ENCODE measurements at places on chromosomes 4 and X.

DNA sequence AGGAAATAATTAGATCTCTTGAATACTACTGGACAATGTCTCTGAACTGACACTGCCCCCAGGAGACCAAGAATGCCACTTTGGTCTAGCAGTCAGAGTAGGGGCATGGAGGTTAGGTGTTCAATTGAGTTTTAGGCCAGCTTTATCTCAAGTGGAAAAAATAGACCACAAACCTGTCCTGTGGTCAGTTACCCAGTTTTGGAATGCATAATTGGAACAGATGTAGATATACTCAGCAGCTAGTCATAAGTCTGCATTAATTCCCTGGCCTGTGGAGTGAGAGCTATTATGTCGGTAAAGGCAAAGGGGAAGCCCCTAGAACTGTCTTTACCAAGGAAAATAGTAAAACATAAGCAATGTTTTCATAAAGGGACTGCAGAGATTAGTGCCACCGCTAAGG is 587.7 kb downstream of the GLUD2 start:
- no peak for DNase-seq

- DNase-seq, result no peak
Measured at GRCh38 chrX:39421006-39421405, 619.7 kb downstream of the MID1IP1 start.

DNA sequence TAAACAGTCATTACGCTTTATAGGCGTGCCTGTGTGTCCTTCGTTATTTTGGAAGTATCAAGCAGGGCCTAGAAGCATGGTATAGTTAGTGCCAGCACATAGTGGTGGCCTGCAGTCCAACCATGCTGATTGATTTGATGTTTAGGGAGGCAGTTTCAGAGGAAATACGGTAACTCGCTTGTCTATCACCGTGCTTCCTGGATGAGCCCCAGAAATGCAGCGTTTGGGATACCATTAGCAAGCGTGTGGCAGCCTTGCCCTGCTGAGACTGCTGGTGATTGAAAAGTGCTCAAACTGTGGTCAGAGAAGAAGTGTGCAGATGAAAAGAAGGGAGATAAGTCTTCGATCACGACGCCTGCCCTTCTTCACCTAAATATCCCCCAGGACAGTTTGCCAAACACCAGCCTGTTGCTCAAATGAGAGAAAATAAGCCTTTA is 158.4 kb downstream of the CHIC2 start:
- no peak for DNase-seq

GRCh38 chr4:7861440-7861881 is 78.2 kb downstream of the AFAP1 start:
- DNase-seq, result no peak

- DNase-seq, result no peak
Measured at GRCh38 chr4:184102927-184103326, 114.7 kb downstream of the ENPP6 start.

- no peak for DNase-seq
Measured at GRCh38 chr4:25112995-25113380, 47.3 kb downstream of the SEPSECS start.

DNA sequence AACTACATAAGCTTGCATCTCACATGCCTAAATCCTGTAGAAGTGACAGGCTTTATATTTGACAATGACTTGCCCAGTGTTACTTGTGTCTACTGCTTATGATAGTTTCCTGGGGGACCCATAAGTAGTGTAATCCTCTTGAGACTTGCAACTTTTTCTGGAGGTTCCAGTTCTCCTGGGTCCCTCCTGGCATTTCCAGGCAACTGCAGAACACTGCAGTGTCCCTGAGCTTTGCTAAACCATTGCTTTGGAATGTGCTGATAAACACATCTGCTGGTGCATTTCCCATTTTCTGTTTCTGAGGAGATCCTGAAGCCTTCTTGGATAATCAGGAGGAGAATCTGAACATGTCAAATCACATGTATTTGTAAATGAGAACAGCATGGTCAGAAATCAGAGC is 82.0 kb downstream of the ANOS1 start:
- no peak for DNase-seq

GRCh38 chr4:174332741-174333493 is 49.2 kb downstream of the CEP44 start:
- DNase-seq, result no peak

DNA sequence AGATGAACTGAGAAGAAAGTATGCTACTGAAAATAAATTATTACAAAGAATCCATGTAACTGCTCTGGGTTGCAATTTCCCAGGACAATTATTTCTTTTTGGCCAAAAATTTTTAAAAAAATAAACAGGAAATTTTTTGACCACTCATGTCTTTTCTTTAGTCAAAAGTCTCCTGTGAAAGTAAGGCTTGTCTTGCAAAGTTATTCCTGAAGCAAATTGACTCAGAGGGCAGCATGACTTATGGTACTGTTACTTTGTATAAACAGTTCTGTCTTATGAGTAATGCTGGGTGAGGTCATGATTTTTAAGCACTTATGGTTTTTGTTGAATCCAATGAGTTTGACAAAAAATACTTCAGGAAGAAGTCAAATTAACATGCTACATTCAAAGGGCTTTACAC is 292.8 kb upstream of the ARSJ start:
- DNase-seq, result no peak

GRCh38 chrX:13506574-13506973 is 62.8 kb upstream of the EGFL6 start:
- peak; percentile 12 for DNase-seq

- no peak for DNase-seq
Measured at GRCh38 chr4:172011196-172011595, 198.0 kb downstream of the GALNTL6 start.

DNA sequence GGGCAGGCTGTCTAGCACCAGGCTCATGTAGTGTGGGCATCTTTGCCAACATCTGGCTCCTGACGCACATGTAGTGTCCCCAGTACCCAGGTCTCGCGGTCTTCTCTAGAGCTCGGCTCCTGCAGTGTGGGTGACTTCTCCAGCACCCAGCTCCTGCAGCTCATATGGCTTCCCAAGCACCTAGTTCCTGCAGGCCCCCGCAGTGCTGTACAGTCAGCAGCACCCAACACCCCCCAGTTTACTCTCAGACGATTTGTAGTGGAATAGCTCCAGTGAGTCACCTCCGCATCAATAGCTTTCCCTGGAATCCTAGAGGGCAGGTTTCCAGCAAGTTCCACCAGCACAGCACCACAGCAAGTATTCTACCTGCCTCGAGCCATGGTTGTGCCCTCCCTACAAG is 30.9 kb downstream of the ZNF41 start:
- no peak for DNase-seq

GRCh38 chr4:187301923-187302322 is 578.3 kb upstream of the FAT1 start:
- DNase-seq, result no peak

DNA sequence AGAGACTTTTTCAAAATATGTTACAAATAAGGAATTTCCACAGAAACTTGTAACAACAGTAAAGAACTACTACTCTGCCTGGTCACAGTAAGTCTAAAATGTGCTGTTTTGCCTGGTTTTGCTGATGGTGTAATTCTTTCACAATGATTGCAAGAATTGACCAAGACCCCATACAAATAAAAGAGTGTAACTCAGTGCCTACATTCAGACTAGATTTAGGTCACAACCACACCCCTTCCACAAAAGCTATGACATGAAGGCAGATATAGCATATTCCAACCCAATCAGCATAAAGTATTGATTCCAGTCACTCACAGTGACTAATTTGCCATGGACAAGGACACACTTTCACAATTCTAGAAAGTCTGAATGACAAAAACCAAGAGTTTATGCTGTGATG is 53.7 kb upstream of the TMPRSS11F start:
- DNase-seq, result no peak

GRCh38 chrX:72274526-72274925 is 2.5 kb downstream of the RPS4X start:
- DNase-seq, result no peak

- DNase-seq, result no peak
Measured at GRCh38 chr4:141926406-141926805, 290.0 kb downstream of the IL15 start.

GRCh38 chrX:24480400-24480865 is 15.3 kb downstream of the PDK3 start:
- DNase-seq, result no peak

- DNase-seq, result no peak
Measured at GRCh38 chr4:130028552-130028951, 932.6 kb downstream of the C4orf33 start.

- DNase-seq, result no peak
Measured at GRCh38 chr4:125262079-125262478, 52.7 kb upstream of the FAT4 start.

DNA sequence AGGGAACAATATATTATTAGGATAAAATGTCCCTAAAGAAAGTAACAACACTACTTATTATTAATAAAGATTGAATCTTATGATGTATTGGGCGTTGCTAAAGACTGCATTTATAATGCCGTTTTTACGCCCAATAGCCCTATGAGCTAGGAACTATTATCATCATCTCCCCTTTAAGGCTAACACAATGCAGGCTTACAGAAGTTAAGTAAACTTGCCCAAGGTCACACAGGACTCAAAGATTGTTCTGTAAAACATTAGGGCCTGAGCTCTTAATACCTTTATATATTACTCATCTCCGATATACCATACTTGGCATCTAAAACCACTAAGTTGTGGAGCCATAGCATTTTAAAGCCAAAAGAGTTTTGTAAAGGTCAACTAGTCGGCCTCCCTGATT is 149.5 kb downstream of the FAM13A start:
- DNase-seq, result no peak

DNA sequence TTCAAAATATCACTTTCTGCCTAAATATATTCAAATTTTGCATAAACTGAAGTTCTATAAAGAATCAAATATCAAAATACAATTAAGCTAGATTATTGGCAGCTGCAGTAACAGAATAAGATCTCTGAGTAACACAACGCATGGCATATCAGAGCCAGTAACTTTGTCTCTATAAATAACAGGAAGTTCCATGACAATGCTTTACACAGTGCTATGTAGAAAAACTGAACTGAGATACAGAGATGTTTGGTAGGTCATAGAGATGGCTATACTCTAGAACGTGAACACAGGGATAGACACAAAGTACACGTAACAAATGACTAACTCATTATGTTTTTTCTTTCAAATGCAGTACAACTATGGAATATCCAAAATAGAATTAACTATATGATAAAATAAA is 18.2 kb downstream of the UBE2D3 start:
- DNase-seq, result no peak

DNA sequence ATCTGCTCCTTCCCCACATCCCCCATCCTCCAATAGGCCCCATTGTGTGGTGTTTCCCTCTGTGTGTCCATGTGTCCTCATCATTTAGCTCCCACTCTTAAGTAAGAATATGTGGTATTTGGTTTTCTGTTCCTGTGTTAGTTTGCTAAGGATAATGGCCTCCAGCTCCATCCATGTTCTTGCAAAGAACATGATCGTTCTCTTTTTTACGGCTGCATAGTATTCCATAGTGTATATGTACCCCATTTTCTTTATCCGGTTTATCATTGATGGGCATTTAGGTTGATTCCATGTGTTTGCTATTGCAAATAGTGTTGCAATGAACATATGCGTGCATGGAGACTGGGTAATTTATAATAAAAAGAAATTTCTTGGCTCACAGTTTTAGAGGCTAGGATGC is 31.5 kb downstream of the GRK4 start:
- DNase-seq, result no peak

DNA sequence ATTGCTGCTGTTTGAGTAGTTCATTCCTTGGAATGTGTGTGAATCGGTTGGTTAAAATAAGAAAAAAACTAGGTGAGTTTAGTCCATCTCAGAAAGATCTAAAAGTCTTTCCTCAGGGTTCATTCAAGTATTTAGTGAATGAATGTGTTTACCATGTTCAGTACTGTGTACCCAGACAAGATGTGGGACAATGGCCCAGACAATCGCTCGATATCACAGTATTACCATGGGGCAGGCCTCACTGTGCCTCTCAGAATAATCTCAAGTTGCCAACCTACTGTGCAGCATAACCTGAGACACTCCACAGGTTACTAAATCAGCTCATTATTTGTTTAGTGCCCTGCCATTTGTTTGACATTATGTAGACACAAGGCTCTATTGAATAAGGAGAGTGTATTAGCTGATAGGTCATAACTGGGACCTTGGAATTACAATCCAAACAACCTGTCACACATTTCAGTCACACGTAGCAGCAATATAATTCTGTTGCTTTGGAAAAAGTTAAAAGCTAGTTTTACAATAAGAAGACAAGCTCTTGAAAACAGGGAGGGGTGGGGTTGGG is 24.9 kb upstream of the AMOT start:
- no peak for DNase-seq

DNA sequence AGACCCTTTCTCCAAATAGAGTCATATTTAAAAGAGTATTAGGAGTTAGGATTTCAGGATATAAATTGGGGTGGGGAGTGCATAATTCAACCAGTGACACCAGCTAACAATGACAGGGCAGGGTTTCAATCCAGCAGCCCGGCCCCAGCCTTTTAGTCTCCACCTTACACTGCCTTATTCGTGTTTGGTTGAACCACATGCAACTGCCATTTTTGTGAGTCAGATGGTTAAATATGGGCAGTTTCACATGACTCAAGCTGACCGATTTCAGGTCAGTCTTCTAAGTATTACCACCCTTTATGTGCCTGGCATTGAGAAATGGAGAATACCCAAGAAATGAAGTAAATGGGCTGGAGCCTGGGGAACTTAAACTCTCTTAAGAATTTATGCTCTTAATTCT is 102.8 kb downstream of the STOX2 start:
- DNase-seq, result no peak

GRCh38 chr4:76801621-76802235 is 96.2 kb downstream of the SOWAHB start:
- no peak for DNase-seq

GRCh38 chr4:118112117-118113046 is 78.1 kb downstream of the NDST3 start:
- no peak for DNase-seq

DNA sequence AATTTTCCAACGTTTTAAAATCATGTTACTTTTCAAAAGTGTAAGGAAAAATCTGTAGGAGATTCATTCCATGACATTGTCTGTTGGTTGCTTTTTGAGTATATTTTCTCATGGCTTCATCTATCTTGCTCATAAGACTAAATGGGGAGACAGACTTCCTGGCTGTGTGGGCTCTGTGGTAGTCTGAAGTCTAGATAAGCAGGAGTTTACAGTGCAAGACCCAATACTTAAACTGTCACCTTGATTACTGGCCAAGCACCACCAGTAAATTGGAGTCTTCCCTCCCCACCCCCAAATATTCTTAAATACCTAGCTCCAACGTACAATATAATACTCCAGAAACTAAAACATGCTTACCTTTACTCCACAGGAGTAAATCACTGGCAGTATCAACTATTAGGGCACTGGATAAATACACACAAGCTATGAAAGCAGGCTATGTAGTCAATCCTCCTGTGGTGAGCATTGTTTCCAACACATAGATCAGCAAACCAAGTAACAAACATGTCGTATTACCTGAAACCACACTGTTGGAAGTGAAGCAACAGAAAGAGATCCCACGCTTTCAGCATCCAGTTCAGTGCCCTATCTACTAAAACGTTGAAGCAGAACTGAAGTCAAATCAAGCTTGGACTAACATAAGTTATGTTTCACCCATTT is 6.2 kb downstream of the HNRNPD start:
- DNase-seq, result no peak

DNA sequence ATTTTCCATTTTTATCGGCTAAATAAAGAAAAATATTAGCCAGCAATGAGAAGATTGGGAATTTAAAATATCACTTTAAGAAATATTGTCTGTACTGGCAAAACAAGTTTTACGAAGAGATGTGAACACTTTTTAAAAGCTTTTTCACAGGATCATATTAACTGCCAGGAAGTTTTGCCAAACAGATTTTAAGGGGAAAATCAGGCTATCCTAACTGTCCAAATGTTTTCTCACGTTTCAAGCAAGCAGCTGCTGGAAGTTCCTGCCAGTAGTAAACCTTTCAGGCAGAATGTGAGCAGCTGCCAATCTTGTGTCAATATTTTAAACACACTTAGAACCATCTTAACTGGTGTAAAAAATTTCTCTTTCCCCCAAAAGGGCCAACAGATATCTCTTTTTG is 101.1 kb downstream of the ADGRL3 start:
- no peak for DNase-seq

All from T-helper 17 cell (primary cell).